Smooth muscle cell of bladder (primary cell): ENCODE measurements at places on chromosomes 4 and X. TPM values are rescaled to one million over a fixed set of nuclear protein-coding genes. Genes with fewer than 3 reads are reported as not detected.

The CXCL3 gene
- total RNA-seq: 4.0 and 18.5 TPM in 2 replicates

The IL9R gene
- not detected in 2 replicates for total RNA-seq

The CXCL9 gene
- total RNA-seq: under 0.01 TPM in 1 of 2 replicates, not detected in the other

The P2RY8 gene
- not detected in 2 replicates for total RNA-seq

The RHOXF1 gene
- total RNA-seq: not detected in 2 replicates

The MAGEA9 gene
- total RNA-seq: not detected in 2 replicates

The CHRNA9 gene
- total RNA-seq: 0.09 and 0.14 TPM in 2 replicates

The MND1 gene
- total RNA-seq: 3.1 TPM in 2 replicates

The SHROOM4 gene
- 0.28 and 1.0 TPM in 2 replicates for total RNA-seq

The VGLL1 gene
- total RNA-seq: not detected in 2 replicates

The HTRA3 gene
- total RNA-seq: 5.8 and 10.4 TPM in 2 replicates
